Activated B cell treated with CpG ODN at 0.5 μM for 24 hours (primary cell): ENCODE measurements at places on chromosomes 4 and X.

DNA sequence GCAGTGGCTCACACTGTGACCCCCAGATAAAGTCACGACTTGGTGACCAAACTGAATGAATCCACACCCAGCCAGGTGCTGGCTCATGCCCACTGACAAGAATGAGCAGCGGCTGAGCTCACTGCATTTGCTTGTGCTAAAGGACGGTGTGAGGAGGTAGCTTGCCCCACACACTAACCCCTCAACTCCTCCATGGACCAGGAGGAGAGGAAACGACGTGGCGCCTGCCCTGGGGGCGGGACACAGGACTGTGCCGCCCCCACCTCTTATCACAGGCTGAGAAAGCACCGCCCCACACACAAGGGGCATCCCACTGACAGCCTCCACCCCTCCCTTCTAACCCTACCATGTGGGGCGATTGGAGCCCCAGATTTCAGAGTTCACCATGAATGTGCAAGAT, 43.0 kb downstream of the ZFYVE28 start:
- DNase-seq: no peak

DNA sequence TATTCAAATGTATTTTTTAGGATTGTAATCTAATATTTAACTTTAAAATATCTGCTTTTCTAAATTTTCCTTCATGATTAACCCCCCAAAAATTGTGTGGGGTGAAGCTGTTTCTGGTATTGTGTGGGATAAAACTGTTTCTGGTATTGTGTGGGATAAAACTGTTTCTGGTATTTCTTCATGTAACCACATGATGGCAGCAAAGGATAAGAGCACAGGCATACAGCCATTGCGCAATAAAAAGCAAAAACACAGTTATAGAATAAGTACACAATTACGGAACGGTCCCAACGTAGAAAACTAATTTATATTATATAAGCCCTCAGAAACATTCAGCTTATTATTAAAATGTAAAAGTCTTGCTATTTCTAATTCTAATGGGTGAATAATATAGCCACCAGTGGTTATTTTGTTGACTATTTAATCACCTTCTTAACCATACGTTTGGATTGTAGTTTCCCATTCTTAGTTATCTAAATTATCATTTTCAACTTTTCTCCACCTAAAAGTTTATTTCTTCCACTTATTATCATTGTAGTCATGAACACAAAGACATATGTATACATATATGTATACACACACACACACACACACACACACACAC, 333.9 kb upstream of the FSTL5 start:
- DNase-seq: no peak

DNA sequence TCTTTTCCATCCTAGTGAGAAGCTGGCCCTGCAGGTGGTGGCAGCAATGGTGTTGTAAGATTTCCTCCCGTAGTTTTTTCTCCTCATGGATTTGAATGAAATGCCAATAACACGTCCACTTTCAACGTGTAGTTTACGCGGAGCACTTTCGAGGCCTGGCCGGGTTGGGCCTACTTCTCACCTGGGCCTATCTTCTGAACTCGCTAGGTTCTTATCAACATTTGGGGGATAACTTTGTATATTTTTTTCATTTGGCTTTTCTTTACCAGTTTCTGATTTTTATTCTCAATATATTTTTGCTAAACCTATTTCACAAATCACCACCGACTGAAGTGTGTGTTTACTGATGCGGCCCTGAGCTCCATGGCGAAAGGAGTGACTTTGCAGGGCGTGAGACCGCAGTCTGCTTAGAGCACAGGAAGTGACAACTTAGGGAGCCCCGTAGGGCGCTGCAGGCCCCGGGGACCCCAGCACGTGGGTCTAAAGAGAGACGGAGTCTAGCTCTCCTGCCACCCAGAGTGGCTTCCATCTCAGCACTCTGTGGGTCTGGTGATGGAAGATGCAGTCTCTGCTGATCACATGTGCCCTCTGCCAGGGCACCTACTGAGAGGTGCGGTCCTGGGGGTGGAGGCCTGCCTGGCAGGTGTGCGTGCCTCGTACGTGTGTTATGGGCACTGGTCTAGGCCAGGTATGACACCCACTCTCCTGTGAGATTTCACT, 29.1 kb downstream of the NELFA start:
- DNase-seq: no peak

GRCh38 chrX:14528629-14529289, 577 bp upstream of the GLRA2 start:
- DNase-seq: no peak

GRCh38 chr4:7092026-7092425, 24.2 kb upstream of the GRPEL1 start:
- DNase-seq: no peak

DNA sequence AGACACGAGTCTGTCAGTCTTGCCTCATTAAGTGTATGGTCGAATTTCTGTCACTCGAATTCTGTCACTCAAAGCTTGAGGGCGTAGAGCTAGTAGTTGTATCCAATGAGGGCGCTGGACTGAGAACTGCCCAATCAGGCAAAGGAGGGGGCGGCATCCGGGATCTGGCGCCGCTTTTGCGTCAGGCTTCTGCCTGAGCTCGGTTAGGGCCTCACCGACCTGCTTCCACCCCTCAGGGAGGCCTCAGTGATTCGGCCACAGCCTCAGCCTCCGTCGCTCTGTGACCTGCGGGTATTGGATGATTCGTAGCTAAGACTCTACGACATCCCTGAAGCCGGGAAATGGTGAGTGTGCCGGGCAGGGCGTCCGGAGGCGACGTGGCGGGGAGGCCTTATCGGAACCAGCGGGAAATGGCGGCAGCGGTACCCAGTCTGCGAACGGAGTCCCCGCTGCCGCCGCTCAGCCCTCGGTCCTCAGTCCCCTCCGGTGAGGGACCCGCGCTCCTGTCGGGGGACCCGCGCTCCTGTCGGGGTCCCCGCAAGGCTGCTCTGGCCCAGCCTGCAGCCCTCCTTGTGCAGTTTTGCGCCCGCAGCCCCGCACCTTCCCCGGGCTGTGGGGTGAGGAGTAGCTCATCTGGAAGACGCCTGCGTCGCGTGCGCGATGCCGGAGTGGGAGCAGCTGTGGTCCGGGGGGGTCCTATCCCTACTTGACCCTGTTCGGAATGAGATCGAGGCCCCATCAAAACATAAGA, 88.3 kb downstream of the ZNF718 start:
- DNase-seq: no peak

DNA sequence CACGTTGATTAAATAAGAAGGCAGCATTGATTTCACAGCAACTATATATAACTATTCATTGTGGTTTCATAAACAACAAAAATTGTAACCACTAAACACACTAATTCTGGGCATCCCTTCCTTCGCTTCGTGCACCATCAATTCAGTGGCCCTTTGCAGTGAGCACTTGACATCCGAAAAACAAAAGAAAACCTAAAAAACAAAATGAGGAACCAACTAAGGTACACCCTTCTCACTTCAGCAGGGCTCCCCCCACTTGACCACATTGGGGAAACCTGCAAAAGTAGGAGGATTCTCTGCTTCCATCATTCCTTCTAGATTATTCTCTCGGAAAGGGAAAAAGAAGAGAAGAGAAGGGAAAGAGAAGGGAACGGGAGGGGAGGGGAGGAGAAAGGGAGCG, 28.3 kb downstream of the NBDY start:
- DNase-seq: no peak

DNA sequence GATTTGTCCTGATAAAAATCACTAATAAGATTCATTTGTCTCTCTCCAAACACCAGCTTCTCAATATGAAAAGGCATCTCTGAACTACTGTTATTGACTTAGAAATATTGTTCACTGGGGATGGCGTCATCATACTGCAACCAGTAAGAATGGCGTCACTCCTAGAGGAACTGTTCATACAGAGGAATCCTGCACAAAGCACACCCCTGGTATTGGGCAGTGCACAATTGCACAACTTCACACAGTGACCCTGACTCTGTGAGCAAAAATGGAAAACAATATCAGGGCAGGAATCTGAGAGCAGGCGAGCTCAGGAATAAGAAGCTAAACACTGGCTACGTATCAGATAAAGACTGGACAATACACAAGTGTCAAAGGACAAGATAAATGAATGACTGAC, 66.7 kb upstream of the PNPLA4 start:
- DNase-seq: no peak

DNA sequence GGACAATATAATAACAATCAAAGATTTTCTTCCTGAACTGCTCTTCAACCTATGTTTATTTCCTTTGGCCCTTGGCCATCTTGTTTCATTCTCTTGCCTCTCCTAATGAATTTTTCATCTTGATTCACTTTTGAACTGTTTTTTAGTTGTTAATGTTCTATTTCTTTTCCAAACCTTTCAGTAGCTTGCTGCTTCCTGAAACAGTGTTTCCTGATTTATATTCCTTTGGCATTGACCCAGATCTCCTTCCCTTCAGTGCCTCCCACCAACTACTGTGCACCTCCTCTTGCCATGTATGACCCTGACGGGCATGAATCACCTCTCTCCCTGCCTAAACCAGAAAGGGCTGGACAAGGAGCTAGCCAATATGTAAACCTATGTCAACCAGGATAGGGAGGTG, 25.6 kb upstream of the SPP1 start:
- DNase-seq: no peak

GRCh38 chr4:59655996-59656395, 1544.1 kb upstream of the ADGRL3 start:
- DNase-seq: no peak

DNA sequence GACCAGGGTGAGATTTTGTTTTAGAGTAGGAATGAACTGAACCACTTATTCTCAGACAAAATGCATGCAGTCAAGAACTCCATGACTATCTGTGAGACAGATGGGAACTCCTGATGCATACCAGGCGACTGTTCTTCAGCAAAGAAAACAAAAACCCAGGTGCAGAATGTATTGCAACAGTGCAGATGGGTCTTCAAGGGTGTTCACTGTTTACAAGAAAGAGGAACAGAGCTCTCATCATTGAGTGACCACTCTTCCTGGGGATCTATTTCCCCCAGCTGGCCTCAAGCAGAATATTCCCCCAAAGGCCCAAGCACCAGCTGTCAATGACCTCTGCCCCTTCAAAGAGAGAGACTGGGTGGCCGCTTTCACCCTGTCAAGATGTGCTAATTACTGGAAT, 39.7 kb upstream of the BMP3 start:
- DNase-seq: no peak
